ENCODE measurements at places on chromosomes 13 and 19.

DNA sequence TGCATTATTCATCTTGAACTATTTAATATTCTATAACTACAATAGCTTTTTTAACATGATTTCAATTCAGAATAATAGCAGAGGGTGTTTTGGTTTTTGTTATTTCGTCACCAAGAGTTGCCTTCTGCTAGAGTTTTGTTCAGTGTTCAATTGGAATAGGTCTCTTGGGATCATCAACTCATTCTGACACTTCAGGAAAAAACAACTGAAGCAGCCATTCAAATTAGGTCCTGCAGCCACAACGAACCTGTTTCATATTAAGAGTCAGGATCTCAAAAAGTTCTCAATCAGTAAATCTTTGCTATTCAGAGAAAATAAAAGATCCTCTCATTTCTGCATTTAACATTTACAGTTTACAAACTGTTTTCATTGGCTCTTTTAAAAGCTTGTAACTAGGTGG, 2.4 kb upstream of the CHAMP1 start:
- no peak for DNase-seq

GRCh38 chr13:112893570-112894422, 75.2 kb upstream of the MCF2L start:
- DNase-seq, result no peak

DNA sequence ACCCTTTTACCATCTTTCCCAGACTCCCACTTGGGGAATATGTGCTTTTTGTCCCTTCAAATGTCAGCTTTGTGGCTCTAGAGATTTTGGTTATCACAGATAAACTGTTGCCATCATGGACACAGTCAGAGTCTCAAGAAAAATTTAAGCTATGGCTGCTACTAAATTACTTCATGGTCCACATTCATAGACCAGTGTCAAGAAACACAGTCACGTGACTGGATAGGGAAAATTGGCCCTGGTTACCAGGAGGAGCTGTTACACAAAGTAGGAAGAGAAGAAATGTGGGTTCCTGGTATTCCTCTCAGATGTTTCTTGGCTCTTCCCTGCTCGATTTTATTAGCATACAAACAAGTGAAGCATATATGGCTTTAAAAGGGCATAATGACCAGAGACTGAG, 348.9 kb downstream of the NDFIP2 start:
- DNase-seq, result no peak

DNA sequence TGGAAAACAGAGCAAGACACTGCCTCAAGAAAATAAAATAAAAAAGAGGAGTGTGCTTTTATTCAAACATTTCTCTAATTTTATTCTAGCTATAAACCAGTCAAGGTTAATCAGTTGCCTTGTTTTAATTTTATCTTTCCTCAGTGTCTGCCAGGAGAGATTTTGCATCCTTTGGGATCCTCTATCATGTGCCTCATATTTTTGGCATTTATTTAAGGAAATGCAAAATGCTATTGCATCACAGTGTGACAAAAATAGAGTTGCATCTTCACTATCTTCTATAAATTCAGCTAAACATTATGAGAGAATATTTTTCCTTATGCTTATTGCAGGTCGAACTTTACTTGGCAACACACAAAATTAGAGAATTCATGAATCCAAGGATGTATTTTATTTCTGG, 639.0 kb upstream of the KLF12 start:
- DNase-seq, result no peak

GRCh38 chr13:67735651-67736050, 505.5 kb upstream of the PCDH9 start:
- no peak for DNase-seq

All from activated CD4-positive, alpha-beta T cell treated with anti-CD3 and anti-CD28 coated beads, Interleukin-2, amount 10 ng/mL, durations not matched to agents 7 days and 5 days (primary cell).